ENCODE measurements at places on chromosomes 6 and 20.

- DNase-seq: no peak
Observed at GRCh38 chr20:3323398-3323797, 84.1 kb downstream of the DNAAF9 start.

- no peak for DNase-seq
Observed at GRCh38 chr20:2659547-2659946, 4.5 kb downstream of the IDH3B start.

DNA sequence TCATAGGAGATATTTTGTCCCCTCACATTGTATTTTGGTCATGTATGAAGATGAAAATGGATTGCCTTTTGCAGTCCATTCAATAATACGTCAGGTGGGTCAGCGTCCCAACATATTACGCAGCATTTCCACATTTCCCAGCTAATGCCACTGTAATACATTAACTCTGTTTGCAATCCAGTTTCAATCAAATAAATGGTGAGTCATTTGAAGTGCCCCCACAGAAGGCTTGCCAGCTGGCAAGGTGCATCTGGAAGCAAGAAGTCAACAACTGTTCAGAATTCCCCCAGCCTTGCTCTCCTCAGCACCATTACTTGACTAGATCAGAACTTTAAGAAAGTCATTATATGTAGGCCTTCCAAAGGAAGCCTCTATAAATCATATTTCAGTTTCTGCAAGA, 50.4 kb downstream of the PHACTR1 start:
- no peak for DNase-seq

DNA sequence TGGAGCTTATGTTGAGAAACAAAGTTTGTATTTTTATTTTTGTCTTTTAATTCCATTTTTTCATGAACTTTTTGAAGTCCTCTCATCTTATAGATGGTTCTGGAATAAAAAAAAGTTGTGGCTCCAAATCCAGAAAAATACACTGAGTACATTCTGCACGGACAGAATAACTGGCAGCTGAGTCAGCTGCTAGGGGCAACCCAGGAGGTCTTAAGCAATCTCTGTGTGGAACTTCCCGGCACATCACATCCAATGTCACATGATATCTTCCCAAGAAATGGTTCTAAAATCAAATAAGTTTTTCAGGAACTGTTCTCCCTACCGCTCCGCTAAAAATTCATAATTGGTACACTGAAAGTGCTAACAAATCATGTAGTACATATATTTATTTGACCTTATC, 29.8 kb downstream of the SLC13A3 start:
- no peak for DNase-seq

GRCh38 chr20:952196-952795, 36.2 kb upstream of the ANGPT4 start:
- DNase-seq: no peak

GRCh38 chr6:52116605-52116948, 29.2 kb upstream of the PKHD1 start:
- no peak for DNase-seq

DNA sequence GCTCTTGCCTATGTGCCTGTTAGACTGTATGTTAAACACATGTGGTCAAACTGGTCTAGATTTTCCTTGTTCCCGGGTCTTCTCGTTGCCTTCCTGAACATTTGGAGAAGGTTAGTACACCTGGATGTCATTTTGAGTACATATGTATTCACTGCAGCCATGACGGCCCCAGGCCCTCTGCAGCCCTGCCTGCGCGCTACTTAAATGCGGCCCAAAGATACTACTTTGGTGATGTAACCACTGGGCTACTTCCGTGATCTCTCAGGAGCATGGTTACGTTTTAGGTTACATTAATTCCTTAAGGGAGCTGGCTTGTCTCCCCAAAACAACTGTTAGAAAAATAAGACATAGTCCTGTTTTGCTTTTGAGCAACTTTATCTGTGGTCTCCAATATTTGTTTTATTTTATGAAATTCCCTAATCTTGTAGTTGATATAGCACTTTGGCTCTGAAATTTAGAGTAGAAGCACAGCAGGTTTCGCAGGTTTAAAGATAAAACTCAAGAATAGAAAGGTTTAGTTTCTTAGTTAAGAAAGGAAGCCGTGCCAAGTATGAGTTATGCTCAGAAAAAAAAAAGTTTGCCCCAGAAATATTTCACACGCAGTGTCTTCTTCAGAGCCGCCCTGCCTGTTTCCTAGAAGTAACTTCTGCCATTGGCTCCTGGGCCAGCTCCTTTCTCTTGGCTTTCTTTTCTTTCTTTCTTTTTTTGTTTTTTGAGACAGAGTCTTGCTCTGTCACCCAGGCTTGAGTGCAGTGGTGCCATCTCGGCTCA, 38.1 kb downstream of the TIAM2 start:
- no peak for DNase-seq

- DNase-seq: no peak
Observed at GRCh38 chr20:15060265-15061060, 723.1 kb upstream of the FLRT3 start.

- no peak for DNase-seq
Observed at GRCh38 chr6:107626645-107627044, 136.7 kb downstream of the SOBP start.

DNA sequence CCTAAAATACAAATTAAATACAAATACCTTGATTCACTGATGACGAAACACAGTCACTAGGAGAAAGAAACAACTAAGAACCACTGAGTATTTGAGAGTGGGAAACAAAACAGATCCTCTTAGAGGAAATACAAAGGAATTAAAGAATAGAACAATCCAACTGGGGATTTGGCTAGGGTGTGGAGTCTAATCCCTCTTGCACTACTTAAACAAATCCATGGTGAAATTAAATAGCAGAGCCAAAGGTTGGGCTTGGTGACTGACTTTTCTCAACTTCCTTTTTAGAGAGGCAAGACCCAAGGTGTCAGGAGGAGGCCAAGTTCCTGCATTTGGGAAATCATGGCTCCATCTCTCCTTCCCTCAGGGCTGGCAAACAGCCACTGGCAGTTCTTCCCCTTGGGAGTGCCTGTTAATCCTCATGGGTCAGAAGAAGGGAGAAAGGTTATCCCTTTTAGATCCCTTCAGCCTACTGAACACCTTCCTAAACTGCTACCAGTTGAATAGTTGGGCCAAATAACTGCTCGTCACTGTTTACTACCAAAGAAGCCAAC, 101.2 kb upstream of the TRAF3IP2 start:
- DNase-seq: no peak

DNA sequence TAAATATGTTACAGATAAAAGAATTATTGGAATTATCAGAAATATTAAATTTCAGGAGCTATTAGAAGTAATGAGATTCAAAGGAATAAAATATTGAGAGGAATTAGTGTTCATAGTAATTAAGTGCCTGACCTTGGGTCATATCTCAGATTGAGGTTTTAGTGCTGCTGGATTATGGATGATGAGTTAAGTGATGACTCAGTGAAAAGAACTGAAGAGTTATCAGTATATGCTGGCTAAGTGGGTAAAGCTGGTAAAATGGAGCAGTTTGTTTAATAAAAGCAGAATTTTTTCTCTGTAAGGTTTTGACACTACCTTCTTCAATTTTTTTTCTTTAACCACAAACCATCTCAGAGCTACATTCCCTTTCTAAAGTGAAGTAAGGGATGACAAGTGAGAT, 206.7 kb downstream of the MANEA start:
- no peak for DNase-seq

DNA sequence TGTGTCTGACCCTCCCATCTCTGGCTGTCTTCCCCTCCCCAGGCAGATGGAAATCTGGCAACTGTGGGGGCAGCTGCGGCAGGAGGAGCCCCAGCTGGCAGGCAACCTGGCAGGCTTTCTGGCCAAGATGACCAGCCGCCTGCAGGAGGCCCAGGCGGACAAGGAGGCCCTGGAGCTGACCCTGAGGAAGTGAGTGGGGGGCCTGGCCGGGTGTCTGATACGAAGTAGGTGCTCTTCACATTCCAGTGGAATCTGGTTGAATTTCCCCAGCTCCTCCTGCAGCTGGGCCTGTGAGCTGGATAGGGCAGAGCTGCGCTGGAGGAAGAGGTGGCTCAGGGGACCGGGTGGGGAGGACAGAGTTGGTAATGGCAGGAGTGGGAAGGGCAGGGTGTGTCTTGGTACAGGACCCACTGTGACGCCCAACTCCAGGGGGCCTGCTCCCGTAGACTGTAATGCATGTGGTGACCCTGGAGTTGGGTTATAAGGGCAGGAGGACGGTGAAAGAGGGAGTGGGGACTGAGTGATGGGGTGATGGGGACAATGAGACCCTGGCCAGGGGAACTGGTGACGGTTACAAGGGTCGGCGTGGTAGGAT, 19.7 kb downstream of the RAB44 start:
- no peak for DNase-seq

- DNase-seq: no peak
Observed at GRCh38 chr6:24658573-24659560, 7.8 kb downstream of the TDP2 start.

GRCh38 chr6:155264693-155265320, 994 bp downstream of the CLDN20 start:
- no peak for DNase-seq

DNA sequence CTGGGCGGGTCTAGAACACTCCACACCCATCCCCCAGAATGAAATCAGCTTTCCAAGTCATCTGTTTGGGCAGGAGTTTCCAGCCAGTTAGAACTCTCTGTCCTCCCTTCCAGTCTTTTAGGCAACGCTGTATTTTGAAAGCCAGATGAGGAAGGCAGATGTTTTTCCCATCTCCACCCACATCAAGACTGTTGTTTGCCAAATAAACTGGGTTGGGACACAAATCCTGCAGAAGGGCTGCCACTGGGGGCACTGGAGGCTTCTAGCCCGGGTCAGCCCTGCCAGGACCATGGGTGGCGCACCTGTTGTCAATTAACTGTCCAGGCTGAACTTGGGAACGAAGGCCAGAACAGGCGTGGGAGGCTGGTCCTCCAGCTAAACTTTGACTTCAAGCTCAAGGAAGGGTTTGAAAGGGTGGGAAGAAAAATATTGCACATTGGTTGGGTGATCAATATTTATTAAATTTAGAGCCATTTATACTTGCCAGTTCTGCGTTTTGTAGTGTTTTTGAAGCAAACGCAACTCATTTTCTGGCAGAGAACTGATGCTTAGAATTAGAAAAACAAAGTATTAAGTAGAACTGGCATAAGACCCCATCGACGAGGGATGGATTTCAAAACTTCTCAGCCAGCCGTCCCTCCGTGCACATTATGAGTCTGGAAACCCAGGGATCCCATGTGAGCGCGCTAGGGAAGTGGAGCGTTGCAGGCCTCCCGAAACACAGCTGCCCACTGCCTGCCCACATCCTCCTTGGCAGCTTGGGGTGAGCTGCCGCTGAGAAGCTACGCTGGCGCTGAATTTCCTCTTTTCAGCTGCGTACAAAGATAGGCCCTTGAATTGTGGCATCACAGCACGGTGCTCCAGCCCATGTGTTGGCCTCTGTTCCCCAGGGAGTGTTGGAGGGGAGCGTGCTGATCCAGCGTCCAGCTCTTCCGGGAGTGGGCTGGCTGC, 297.4 kb downstream of the QKI start:
- no peak for DNase-seq

GRCh38 chr6:9982215-9982614, 432.7 kb downstream of the TFAP2A start:
- DNase-seq: no peak

GRCh38 chr20:12047838-12048432, 130.2 kb downstream of the BTBD3 start:
- DNase-seq: no peak
